ENCODE measurements at places on chromosomes 11 and 22. TPM values are rescaled to one million over a fixed set of nuclear protein-coding genes. Genes with fewer than 3 reads are reported as not detected.

Gene ESAM
- total RNA-seq, result 11.8 TPM

Gene ARHGAP8
- 3.1 TPM for total RNA-seq

Gene TCN2
- total RNA-seq, result 9.9 TPM

- peak; percentile 95 for DNase-seq
Measured at GRCh38 chr22:25564320-25564978, at the start of gene GRK3. Gene GRK3 (plus strand): TSS chr22:25564675. CDS start chr22:25565041, 366 bp downstream.

DNA sequence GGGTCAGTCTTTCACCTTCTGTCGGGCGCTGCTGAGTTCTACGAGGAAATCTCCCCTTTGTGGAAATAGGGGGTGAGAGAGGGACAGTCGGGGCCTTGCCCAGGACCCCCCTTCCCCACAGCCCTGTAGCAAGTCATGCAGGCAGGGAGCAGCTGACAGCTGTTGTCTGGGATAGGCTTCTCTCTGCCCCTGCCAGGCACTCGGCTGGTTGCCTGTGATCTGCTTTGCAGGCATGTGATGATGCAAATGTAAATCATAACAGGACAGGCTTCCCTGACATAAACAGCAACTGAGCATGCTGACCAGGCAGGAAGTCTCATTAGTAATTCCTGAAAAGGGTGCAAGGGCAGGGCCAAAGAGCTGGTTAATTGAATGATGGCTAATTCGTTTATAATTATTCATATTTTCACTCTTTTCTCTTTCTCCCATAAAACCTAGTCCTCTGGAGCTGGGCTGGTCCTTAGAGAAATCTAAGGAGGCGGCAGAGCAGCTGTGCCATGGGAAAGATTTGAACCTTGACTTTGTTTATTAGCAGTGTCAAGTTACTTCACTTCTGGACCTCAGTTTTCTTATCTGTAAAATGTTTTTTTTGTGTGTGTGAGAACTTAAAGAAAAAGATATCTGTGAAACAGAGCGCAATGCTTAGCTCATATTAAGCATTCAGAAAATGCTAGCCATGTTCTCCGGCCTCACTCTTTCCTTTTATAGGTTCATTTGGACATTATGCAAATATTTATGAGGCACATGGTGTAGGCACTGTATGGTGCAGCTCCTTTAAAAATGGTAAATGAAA lies 129.7 kb downstream of the LDLRAD3 start:
- DNase-seq, result no peak

DNA sequence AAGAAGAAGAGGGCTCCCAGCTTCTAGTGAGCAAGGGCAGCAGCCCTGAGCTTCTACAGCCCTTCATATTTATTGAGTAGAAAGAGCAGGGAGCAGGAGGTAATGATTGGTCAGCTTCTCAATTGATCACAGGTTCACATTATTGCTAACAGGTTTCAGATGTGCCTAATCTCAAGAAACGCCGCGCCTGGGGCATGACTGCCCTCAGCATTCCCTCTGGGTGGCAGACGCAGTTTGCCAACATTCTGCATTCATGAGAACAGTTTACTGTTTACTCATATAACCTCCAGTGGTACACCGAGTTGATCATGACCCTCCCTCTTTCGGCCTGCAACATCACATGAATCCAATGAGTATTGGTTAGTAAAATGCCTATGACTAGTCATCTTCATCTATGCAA lies 4.7 kb upstream of the ZNF74 start:
- no peak for DNase-seq

- no peak for DNase-seq
Measured at GRCh38 chr22:30324014-30324730, 2.6 kb downstream of the TBC1D10A start.

GRCh38 chr11:103696123-103696522 lies 340.3 kb upstream of the DDI1 start:
- DNase-seq, result no peak

DNA sequence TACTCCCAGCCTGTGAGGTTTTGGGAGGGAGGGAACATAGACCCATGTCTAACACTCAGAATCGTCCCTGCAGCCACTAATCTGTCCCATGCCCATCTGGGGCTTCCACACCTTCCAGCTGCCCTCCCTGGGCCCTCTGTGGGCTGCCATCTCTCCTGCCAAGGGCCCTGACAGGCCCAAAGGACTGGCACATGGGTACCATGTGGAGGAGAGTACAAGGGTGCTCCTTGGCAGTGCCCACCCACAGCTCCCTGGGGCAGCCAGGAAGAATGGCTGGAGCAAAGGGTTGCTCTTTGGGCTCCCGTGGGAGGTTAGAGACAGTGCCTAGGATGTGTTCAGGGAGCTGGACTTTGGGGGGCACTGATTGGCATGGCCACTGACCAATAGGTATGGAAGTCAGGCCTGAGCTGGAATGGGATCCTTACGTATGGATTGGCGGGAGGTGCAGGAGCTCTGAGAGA lies 56.8 kb downstream of the CD82 start:
- peak; percentile 11 for DNase-seq
